ENCODE measurements at places on chromosomes 5 and 9.

DNA sequence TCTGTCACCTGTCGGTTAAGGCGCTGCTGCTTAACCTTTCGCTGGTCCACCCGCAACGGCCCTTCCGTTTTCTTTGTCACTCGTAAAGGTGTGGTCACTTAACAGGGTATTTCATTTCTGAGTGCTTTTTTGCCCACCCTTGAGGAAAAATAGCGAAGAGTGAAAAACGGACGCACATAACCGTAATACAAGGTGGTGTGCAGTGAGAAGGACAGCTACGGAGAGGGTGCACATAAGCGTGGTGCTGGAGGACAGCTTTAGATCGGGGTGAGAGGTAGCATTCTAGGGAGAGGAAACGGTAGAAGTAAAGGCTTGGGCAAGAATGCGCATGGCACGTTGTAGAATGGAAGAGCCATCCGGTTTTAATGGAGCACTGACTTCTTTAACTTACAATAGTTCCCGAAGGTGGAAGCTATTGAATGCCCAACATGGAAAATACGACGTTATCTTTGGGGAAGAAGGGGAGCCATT is 761 bp downstream of the CCT5 start:
- DNase-seq, result no peak

GRCh38 chr9:74824654-74825053 is 63.1 kb downstream of the TRPM6 start:
- DNase-seq, result no peak

DNA sequence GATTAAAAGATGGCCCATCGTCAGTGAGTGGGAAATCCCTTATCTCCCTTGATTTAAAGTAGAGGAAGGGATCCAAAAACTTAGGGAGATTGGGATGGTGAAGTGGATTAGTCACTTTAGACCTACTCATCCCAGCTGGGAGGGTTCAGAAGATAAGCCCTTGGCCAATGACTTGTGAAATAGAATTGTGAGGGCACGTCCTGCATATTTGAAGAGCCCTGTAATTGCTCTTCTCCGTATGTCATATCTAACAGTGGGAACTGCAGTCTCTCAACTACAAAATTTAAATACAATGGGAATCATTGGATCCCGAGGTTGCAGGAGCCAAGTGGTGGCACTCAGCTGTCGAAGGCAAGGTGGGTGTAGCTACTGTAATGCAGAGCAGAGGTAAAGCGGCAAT is 65.4 kb upstream of the C9orf72 start:
- no peak for DNase-seq

GRCh38 chr9:4923580-4924544 is 61.2 kb upstream of the JAK2 start:
- DNase-seq, result no peak

DNA sequence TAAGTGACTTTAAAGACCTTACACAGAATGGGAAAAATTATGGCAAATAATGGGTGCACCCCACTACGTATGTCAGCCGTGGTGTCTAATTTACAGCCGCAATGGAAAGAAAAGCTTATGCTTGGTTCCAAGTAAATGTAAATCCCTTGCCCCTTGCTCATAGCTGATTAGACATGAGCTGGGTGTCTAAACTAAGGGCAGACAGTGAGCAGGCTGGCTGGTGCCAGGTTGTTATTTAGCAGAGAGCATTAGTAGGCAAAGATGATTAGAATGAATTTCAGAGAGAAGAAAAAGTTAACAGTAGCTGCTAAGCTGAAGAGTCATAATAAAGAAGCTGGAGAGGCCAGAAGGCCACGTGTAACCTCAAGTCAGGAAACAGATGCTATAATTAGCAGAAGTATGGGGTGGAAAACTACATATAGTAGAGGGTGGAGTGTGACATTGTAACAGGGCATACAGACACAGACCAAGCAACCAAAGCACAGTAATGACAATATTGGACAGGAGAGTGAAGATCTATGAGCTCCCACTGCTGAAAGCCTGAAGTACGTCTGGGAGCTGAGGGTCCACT is 257.7 kb downstream of the MCTP1 start:
- DNase-seq, result no peak

- DNase-seq, result no peak
These were observed 712.1 kb upstream of the MEF2C start for GRCh38 chr5:89595056-89595455.

- no peak for DNase-seq
These were observed 44.7 kb upstream of the TMEM215 start for GRCh38 chr9:32738501-32739172.

DNA sequence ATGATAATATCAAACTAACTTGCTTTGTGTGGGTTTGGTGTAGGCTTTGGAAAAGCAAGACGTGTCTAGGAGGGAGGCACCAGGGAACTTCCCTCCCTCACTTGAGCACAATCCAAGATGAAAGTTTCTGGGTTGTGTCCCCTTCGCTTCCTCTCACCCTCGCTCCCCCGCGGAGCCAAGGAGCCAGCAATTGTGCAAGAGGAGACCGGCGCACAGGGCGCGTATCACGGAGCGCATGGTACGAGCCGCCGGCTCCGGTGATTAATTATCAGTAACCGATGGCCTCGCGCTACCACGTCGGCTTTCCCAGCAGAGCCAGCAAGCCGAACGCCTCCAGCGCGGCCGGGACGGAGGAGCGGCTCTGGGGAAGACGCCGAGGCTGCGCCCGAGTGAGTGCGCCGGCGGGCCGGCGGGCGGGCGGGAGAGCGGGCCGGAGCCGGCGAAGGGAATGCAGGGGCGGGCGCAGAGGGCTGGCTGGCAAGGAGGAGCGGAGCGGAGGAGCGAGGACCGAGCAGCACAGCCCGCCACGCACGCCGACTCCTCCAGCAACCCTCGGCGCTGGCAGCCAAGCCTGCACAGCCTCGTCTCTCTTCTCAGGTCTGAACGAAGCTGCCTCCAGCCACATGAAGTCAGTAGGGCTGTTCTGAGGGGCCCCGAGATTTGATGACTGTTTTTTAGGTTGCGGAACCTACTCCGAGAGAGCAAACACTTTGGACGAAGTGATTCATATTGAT is 143.6 kb downstream of the BNC2 start:
- DNase-seq, result no peak

- DNase-seq, result no peak
These were observed 47.1 kb upstream of the POU4F3 start for GRCh38 chr5:146291421-146292074.

DNA sequence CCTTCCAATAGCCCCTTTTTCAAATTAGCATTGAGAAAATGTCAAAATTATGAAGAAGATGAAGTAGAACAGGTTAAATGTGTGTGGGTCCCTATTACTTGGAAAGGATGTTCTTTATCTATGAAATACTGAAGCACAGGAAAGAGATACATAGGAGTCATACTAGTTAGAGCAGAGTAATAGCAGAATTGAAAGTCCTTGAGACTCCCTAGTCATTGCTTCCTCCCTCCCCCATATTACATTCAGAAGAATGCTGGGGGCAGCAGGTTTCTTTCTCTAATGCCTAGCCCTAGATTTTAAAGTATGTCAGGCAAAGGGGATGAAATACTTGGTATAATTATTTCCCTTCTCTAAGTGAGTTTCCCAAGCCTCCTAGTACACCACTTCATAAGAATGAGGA is 4.4 kb downstream of the ZCCHC9 start:
- DNase-seq, result no peak

DNA sequence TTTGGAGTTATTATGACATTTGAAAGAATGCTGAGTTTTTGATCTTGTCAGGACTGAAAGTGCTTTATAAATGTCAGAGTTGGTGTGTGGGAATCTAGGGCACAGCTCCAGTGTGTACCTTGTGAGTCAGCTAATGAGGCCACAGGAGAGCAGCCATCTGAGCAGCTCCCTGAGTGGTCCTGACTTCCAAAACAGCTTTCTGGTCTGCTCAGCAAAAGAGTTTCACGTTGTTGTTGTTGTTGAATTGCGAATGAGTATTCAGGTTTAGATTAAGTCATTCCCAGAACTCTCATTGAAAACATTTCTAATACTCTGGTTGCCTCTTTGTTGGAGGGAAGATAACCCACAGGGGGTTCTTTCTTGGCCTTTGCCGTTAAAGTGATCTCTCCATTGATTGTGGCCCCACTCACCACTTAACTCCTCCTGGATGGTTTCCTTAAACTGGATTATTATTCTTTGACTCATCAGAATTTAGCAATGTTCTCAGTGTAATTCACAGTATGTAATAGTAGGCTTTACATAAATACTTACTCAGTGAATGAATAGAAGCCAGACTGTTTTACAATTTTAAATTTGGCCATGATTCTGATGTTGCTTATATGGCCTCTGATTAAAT is 125.1 kb upstream of the SGCD start:
- no peak for DNase-seq

- no peak for DNase-seq
These were observed 420.4 kb downstream of the KIAA0825 start for GRCh38 chr5:94197970-94198369.

DNA sequence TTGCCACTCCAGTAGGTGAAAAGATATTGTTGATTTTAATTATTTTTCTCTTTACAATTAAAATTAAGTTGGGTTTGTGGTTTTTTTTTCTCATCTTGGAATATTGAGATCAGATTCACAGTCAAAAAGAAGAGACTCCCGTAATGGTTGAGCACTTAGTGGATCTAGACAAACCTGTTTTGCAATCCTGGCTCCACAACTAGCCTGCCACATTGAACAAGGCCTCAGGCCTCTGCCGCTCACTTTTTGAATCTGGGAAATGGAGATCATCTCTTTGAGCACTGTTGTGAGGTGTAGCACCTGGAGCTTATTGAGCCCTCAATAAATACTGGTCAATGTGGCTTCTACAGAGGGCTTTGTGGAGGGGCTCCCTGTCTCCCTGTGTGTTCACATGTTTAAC is 37.1 kb upstream of the RARS1 start:
- no peak for DNase-seq

DNA sequence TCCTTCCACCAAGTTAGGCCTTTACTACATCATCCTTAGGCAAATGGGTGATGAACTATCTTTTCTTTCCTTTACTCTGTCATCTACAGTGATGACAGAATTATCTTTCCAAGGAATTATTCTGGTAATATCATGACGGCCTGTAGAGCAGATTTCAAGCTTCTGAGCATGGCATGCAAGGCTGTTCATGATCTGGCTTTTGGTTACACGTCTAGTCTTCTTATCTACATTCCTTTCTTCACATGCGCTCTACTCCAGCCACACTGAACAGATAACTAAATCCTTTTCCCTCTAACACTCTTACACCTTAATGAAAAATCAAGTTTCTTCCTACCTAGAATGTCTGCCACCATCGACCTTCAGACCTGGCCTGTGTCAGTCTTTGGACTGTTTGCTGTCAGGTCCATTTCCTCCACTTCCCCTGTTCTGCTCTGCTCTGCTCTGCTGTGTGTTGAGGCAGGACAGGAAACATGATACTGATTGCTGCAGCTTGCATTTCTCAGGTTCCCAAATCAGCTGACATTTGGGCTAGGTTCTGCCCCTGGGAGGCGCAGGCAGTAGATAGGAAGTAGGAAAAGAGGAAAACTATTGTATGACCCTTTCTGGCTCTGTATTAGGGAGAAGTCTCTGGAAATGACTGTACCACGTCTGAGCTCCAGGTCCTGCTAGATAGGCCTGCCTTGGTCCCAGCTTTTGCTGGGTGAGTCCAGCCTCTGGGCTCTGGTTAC is 4.2 kb downstream of the SCGB3A2 start:
- DNase-seq, result no peak
